A549 treated with dexamethasone at 1 μM for 4 hours (cell line): ENCODE measurements at places on chromosomes 7 and 10. TPM values are rescaled to one million over a fixed set of nuclear protein-coding genes. Genes with fewer than 3 reads are reported as not detected.

The DPP6 gene
- total RNA-seq: not detected in 5 replicates

The PFKP gene
- 458 to 628 TPM (median 588 TPM) in 5 replicates for total RNA-seq

The EEPD1 gene
- total RNA-seq: 57.9 to 69.9 TPM (median 58.4 TPM) in 5 replicates

The ANKRD7 gene
- total RNA-seq: 0.11 to 0.57 TPM (median 0.30 TPM) in 5 replicates

The CALML5 gene
- total RNA-seq: not detected in 5 replicates

The TEX47 gene
- not detected in 5 replicates for total RNA-seq
